ENCODE measurements at places on chromosomes 2 and 18. TPM values are rescaled to one million over a fixed set of nuclear protein-coding genes. Genes with fewer than 3 reads are reported as not detected.

DNA sequence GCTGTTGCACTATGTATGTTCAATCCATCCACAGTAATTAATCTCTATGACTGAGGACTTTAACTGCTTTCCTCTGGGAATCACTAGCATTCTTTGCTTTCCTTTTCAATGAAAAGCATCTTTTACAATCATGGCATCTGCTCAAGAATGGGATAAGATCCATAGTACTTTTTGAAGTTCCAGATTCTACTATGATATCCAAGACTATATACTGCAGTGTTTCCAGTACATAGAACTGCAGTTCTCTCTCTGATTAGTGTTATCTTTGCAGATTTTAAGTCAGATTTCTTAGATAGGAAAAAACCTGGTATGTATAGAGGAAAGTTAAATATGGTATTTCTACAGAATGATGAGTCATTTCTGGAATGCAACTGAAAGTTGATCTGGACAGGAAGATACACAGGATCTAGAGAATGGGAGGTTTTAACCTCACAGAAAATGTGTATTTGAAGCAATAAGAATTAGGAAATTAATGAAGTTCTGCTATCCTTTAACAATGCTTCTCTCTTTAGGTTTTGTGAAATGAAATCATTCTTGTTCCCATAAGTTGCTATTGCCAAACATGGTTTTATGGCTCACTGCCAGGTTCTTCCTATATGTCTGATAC lies 670.7 kb downstream of the ERBB4 start:
- peak; percentile 49 for DNase-seq

The SCTR gene
- not detected for total RNA-seq

GRCh38 chr2:217228732-217229131 lies 368.9 kb upstream of the TNP1 start:
- peak; percentile 51 for DNase-seq

The NRP2 gene
- total RNA-seq: 11.2 TPM

- DNase-seq: peak; percentile 58
Observed at GRCh38 chr18:11310476-11311086, 161.2 kb upstream of the PIEZO2 start.

GRCh38 chr2:187188783-187189631 lies 259.0 kb downstream of the CALCRL start:
- DNase-seq: no peak

The KIF5C gene
- total RNA-seq: not detected

DNA sequence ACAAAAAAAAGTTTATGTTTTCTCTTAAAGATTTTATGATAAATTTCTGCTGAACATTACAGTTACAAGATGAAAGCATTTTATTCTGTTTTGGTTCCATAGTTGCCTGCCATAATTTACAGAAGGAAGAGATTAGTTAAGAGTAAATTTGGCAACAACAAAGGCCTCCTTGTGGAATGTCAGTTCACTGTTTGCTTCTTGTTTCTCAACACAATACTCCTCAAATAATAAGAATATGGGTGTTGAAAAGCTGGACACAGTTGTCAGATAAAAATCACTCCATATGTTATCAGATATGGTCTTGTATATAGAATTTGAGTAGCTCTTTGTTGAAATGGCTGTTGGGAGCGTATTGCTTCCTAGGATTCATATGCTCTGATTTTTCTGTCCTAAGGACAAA lies 359.5 kb downstream of the CPS1 start:
- DNase-seq: no peak
